ENCODE measurements at places on chromosomes 13 and 19.

DNA sequence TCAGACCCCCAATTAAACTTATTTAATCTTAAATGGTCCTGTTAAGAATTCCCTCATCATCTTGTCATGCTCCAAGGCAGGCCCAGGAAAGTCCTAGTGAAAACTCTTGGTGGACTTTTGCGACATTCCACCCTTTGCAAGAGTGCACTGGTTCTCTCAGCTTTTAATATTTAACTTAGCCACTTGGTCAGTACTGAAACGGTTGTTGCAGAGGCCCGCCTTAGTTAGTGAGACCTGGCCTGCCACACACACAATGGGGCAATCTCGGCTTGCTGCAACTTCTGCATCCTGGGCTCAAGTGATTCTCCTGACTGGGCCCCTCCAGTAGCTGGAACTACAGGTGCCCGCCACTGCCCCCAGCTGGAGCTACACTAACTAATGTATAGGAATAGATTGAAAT is 1366.0 kb downstream of the UQCRFS1 start:
- DNase-seq = no peak

GRCh38 chr19:46791944-46792343 is 3.5 kb upstream of the SLC1A5 start:
- DNase-seq = peak; percentile 41

DNA sequence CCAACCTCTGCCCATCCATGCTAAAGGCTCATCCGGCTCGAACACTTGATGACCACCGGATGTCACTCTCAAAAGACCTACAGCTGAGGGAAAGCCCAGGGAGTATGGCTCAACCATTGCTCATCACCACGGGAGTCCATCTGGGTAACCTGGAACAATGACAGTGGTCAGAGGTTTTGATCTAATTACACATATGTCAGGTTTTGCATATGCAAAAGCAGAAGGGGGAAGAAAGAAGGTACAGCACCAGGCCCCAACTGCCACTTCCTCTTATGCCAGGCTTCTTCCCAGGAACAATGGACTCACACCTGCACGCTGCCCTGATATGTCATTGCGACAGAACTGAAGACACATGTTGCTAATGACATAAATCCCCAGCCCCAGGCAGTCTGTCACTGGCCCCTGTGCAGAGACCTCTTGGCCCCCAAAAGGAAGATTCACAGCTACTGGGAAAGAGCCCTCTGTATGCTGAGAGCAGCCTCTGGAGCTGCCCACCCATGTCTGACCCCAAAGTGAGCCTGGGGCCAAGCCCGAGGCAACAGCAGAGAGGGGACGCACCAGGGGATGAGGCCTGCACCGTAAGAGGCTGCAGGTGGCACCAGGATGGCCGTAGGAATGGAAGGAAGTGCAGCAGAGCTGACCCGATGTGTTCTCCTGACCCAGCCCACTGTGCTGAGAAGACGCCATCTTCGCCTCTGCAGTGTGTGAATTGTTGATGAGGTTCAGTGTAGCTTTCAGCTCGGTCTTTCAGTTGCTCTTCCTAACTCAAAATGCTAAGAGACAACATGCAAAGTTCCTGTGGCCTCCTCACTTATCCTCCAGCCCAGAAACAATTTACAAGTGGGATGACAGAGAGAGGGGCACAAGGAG is 26.3 kb downstream of the EPS15L1 start:
- no peak for DNase-seq

GRCh38 chr13:114142640-114143490 is 10.4 kb upstream of the RASA3 start:
- peak; percentile 84 for DNase-seq

DNA sequence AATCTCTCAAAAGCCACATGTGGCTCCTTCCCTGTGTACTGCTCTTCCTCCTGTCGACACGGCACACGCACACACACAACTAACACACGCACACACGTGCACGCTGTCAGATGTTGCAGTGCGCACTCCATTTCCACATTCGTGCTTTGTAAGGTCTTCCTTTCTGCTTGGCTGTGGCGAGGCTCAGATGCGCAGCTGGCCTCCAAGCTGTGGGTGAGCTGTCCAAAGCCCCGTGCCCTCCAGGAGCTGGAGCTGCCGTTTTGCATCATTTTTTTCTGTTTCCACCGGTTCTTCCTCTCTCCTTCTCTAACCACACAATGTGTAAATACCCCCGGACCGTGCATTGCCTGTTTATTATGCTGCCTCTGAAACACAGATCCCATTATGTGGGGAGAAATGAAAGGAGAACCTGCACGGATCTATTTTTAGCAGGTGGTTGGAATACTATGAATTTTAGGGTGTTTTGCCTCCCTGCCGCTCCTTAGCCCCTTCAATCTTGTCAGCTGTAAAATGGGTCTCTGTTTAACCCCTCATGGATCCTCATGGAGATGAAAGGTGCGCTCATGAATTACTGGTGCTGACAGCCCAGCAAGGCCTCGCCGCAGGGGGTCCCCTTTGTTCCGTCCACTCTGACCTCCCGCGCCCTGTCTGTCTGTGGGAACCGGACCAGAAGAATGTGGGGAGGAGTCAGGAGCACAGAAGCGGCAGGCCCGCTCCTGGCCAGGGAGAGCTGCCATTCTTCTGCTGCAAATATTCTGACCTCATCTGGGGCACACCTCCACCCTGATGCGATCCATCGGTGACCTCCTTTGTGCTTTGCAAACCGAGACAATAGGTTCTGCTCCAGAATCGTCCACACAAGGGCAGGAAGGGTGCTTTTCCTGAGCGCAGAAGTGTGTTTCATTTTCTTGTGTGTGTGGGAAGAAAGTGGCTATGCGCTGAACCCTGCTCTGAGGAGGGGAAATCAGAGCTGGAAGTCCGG is 137.7 kb downstream of the SOX1 start:
- DNase-seq = no peak

- no peak for DNase-seq
Observed at GRCh38 chr13:67438465-67438864, 208.3 kb upstream of the PCDH9 start.

DNA sequence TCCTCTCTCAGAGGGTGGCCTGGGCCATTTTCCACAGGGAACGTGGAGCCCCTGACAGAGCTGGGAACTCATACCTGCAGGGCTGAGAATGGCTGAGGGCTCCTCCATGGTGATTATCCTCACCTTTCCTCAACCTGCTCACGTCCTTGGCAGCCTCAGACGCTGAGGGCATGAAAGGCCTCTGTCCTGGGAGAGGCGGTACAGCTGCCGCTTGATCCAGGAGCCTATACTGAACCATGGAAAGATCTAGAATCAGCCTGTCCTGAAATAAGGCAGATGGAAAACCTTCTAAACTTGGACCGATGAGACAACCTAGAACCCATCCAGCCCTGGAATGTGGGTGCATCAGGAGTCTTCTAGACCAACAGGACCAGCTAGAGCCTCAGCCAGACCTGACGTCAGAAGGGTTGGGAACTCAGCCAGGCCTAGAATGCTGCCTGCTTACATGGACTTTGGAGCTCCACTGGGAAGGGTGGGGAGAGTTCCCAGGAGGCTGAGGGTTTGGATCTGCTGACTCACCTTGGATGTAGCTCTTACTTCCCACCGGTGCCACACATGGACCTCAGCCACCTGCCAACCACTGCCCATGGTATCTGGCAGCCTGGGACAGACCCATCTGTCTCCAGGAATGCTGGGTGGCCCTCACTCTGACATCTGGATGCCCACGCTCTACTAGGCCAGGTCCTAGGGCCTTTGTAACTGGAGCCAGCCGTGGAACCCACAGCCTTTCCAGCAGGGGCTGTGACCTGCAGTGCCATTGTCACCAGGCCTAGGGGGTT is 7.5 kb downstream of the KCTD15 start:
- DNase-seq = no peak

GRCh38 chr13:60727140-60727539 is 330.1 kb downstream of the TDRD3 start:
- DNase-seq = no peak

GRCh38 chr19:42074513-42075363 is 1.2 kb upstream of the ZNF574 start:
- no peak for DNase-seq

- DNase-seq = no peak
Observed at GRCh38 chr19:48385461-48386087, 5.8 kb downstream of the KDELR1 start.

GRCh38 chr19:55228403-55229031 is at the start of gene TMEM86B:
Gene TMEM86B, minus strand, starts transcription at chr19:55228763. Its CDS starts 22 bp downstream, at chr19:55228741.
- no peak for DNase-seq

DNA sequence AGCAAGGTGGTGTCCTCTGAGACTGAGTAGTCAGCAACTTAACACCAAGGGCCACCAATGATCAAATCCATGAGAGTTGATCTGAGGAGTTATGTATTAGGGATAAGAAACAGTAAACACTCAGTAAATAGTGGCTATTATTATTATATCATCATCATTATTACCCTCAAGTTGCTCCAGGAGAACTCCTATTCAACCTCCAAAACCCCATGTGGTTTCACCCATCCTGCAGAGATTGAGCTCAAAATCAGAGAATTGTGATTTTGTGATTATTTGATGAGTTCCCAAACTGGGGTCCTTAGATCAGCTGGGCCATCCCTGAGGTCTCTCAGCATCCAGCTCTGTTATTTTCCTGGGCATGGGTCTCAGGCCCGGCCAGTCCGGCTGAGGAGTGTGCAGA is 3.5 kb upstream of the CGB7 start:
- DNase-seq = no peak

DNA sequence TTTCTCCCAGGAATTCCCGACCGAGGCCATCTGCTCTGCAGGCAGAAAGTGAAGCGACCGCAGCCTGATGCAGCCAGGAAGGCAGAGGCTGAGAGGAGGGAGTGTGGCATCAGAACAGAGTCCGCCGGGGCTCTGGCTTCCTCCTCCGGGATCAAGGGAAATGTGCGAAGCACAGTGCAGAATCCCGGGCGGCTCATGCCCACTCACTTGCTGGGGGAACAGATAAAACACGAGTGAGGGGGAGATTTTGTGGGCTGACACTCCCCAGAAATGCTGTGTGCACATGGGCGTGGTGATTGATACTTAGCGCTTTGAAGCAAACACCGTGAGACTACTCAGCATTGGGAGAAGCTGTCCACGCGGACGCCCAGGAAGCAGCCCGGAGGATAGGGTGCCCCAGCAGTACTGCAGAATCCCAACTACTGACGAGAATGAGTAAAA is 75.3 kb upstream of the POMP start:
- no peak for DNase-seq

DNA sequence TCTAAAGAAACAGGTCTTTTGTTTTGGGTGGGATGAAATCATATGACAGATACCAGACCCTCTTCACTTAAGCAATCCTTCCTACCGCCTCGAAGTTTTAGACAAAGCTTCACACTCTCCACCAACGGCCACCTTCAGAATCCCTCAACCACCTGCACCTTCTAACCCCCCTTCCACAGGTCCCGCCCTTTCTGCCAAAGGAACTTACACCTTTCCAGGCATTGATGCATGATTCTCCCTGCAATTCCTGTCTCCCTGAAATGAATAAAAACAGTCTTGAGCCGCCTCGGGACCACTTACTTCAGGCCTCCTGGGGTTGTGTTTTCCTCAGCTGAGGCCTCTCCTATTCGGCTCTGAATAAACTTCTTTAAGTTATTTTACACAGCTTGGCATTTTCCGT is 859 bp downstream of the ZNF433 start:
- no peak for DNase-seq

GRCh38 chr13:27005976-27006518 is 165.6 kb downstream of the USP12 start:
- DNase-seq = no peak

DNA sequence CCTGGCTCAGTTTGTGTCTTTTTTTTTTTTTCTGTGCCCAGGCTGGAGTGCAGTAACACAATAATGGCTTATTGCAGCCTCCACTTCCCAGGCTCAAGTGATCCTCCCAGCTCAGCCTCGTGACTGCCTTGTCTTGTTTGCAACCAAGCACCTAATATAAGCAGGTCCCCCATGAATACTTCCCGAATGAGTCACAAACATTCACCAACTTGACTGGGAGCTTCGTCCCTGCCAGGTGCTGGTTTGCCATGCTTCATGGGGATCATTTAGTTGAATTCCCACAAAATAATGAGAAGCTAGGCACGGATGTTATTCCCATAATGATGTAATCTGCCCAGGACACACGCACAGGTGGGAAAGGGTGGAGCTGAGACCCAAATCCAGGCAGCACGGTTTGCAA is 176.5 kb downstream of the CACNA1A start:
- no peak for DNase-seq

DNA sequence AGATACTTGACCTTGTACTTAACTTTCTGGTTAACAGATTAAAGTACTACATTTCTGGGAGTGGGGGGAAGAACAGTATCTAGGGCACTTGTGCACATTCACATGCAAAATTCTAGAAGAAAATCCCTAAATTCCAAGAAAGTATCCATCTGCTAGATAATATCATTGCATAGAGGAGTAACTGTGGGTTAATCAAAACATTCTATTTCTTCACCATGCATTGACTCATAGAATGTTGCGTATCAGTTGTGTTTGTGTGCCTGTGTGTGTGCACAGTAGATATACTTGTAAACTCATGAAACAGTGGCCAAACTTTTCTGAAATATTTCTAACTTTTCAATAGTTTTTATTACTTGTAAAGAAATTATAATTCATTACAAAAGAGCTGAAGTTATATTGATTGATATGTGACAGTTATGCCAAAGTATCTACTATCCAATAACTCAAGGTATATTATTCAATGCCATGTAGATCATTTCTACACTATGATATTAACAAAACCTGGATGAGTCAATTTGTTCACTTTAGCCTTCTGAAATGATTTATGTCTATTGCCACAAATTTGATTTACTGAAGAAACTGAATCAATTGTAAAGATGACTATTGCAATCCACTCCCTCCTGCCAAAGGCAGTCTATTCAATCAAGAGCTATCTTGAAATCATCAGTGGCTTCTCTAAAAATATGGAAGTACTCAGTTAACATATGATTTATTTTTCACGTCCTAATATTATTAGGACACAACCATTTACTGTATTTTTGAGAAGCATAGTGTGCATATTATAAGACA is 756.7 kb upstream of the ARGLU1 start:
- DNase-seq = no peak

DNA sequence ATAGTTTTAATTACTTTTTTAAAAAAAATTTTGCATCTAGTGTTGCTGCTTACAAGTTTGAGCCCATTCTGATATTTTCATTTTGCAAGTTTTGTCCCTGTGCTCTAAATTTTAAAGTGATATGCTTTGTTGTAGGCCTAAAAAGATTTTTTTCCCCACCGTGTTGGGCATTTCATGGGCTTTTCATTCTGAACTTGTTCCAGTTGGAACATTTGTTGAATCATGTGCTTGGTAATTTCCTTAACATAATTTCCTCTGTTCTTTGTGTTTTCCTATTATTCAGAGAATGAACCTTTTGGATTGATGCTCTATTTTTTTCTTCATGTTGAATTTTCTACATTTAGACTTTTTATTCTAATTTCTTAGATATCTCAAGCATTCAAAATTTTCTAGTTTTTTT is 206.4 kb upstream of the SPRY2 start:
- no peak for DNase-seq
